ENCODE measurements at places on chromosomes 12 and 14.

GRCh38 chr12:18595412-18595811 is 142.4 kb downstream of the PLCZ1 start:
- no peak for DNase-seq

DNA sequence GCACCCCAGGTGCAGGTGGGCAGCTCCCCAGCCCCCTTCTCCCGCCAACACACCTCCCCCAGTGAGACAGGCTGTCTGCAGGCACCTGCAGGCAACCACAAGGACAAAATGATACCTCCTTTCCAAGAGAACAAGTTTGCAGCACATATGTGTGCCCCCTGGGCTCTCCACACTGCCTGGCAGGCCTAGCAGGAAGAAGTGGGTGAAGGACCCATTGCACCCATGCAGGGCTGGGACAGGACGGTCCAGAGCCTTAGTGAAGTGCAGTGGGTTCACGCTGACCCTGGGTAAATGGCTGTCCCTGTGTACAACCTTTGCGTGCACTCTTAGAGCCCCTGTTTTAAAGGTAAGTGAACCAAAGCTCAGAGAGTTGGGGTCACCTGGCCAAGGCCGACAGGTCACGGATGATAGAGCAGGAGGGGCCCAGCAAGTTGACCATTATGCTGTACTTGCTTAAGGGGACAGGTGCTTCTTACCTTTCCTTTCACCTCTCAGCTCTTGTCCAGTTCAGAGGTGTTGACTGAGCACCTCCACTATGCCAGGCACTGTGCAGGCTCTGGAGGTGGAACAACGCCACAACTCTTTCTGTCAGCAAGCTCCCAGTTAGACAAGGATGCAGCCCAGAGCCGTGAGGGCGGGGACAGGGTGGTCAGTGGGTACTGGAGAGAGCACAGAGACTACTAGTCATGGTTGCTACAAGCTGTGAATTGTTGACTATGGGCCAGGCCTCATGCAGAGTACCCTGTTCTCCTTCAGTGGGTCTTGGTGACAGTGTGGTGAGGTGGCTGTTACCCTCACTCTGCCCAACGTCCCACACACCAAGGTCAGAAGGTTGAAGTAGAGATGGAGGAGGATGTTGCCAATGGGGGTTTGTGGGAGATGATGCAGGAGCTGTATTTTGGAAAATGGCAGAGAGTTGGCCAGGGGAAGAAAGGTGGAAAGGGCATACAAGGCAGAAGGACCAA is 125.9 kb downstream of the PAPOLA start:
- no peak for DNase-seq

- DNase-seq = no peak
These were observed 7.3 kb upstream of the EDDM3B start for GRCh38 chr14:20760950-20761349.

DNA sequence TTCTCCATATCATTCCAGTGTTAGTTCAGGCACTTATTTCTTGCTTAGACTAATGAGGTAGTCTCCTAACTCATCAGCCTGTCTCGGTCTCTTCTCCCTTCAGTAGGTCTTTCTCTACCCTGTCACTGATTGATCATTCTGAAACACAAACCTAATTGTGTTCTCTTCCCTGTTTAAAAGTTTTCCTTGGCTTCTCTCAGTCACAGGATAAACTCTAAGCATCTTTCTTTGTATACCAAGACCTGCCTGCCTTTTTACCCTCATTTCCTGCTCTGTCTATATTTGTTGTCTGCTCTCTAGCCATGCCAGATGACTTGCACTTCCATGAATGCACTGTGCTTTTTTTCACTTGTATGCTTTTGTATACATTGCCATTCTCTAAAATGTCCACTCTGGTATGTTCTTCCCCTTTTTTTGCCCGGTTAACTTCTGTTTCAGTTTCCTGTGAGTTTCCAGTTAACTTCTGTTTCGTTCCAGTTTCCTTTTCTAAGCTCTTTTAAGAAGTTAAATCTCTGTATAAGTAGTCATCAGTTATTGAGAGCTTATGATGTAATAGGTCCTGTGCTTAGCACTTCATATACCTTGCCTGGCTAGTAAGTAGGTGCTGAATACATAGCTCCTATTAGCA is 12.8 kb downstream of the DIP2B start:
- DNase-seq = no peak

DNA sequence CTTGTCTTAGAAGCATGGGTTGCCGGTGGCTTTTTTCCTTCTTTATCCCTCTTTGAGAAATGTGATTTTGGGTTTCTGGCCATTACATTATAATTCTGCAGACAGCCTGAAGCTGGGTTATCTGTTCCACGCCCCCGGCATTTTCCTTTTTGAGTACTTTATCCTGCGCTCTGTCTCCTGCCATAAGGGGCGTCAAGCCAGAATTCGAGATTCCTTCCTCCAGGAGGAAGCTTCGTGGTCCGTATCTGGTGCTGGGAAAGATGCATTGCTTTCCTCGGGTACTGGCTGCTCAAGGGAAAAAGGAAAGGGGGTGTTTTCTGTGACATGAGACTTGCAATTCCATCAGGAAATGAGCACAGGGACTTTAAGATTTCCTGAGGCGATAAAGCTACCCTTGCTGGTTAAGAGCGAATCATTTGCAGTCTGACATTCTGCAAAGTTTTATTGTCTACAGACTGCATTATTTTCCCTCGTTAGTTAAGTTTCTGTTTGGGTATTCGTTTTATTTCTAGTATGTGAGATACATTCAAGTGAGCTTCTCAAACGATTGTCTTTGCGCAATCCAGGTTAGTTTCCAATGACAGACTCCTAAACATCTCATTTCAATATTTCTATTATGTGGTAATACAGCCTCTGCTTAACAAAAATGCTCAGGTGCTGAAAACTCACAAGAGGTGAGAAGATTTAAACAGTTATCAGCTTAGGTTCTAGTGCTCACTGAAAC is 694 bp downstream of the AKAP5 start:
- DNase-seq = peak; percentile 61

GRCh38 chr12:131710464-131711457 is at the start of gene SFSWAP:
Gene SFSWAP, plus strand, starts transcription at chr12:131711090. Its CDS starts 140 bp downstream, at chr12:131711230.
- peak; percentile 84 for DNase-seq

- DNase-seq = no peak
These were observed 337.3 kb upstream of the E2F7 start for GRCh38 chr12:77402716-77403115.

DNA sequence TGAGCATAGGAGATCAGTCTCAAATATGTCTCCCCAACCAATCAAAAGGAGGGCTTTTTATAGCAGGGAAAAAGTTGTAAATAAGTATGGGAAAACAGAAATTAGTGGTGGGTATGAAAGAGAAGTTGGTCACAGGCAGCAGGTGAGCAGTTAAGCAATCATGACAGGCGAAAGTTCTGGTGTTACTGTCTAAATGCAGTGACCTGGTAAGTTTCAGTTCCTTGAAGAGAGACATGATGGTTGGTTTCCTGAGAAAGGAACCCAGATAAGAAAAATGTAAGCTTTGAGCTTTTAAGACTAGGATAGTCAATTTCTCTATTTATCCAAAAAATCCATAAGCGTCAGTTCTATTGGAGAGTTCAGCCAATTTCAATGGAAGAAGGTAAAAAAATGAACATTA is 466.2 kb upstream of the FLRT2 start:
- no peak for DNase-seq

DNA sequence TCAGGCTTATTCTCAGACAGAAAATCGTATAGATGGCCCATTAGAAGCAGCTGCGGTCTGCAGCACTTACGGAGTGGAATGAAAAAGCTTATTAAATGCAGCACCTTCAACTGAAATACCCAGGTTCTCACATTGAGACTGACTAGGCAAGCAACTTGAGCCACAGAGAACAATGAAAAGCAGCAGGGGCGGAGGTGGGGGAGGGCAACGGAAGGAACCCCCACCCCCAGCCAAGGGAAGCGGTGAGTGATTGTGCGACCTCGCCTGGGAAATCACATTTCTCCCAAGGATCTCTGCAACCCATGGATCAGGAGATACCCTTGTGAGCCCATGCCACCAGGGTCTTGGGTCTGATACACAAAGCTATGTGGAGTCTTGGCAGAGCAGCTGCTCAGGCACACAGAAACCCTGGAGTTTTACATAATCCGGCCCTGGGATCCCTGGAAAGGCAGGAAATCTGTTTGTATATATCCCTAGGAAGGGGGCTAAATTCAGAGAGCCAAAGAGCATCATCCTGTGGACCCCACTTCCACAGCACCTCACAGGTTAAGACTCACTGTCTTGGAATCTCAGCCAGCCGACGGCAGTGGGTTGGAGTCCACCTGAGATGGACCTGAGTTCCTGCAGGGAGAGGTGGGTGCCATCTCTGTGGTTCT is 38.1 kb downstream of the PZP start:
- DNase-seq = peak; percentile 48

DNA sequence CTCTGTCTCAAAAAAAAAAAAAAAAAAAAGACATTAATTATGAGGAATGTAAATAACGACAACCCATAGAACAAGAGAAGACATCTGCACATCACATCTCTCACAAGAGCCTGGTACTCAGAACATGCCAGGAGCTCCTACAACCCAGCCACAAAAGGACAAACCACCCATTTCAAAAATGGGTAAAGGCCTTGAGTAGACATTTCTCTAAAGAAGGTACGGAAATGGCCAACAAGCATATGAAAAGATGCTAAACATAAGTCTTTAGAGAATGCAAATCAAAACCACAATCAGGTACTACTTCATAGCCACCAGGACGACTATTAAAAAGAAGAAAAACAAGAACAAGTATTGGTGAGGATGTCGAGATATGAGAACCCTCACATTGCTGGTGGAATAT is 13.3 kb downstream of the AMN start:
- DNase-seq = no peak

GRCh38 chr12:57452937-57453509 is 2.1 kb upstream of the INHBE start:
- DNase-seq = peak; percentile 74

DNA sequence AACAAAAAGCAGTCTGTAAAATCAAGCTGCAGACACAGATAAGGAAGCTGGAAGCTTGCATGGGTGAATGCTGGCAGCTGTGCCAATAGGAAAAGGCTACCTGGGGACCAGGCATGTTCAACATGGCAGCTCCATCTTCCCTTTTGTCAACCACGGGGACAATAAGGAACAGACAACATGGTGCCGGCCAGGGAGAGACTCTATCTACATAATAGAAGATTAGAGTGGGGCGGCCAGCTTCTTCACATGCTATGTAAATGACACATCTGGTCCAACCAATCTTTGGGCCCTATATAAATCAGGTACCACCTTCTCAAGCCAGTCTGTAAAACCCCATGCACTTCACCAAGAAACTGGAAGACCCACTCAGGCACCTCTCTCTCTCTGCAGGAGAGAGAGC is 157.6 kb downstream of the SUDS3 start:
- DNase-seq = no peak

- no peak for DNase-seq
These were observed 21.1 kb downstream of the ZFHX2 start for GRCh38 chr14:23530375-23531055.

DNA sequence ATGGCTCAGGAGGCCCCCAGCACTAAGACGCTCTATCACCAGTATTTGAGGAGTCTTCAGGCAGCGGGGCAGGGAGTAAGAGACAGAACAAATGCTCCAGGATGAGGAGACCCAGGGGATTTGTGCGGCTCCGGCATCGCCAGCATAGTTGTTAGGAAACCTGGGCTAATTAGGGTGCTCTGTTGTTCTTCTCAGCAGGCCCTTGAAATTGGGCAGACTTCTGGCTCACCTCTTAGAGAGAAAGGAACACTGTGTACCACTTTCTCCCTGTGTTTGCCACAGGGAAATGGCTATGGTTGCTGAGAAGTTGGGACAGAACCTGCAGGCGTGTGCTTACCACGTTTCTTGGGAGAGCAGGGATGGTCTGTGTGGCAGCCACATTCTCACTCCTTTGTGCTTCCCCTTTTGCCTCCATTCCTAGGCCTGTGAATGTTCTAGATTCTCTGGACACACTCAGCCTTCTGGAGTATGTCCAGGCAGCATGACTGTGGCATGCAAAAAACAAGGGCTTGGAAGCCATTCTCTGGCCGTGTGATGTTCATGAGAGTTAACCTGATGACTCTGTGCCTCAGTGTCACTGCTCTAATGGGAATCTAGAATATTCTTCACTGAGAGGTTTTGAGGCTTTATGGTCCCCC is 109.0 kb downstream of the CHST11 start:
- DNase-seq = no peak

DNA sequence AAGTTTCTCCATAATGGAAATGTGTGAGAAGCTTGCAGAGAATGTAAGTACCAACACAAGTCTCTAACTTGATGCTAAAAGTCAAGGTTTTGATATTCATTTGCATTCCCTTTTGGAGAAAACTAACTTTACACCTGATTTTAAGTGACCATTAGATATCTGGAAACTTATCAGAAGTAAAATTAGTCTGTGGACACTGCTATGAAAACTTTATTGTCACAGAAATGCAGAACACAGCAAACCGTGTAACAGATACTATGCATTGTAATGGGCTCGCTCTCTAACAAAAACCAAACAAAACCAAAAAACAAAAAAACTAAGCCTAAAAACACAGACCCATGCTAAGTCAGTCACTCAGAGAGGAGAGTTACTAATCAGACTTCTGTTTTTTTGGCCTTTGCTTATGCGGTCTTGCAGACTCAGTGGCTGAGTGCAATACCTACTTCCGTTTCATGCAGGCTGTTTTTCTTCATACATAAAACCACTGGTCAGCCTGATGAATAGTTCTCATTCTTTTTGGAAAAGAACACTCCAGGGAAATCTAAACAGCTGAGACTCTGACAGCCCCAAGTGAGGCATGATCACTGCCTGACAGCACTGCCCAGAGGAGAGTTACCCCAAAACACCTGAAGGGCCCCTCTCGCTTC is 35.7 kb downstream of the NRDE2 start:
- DNase-seq = no peak

GRCh38 chr14:96821501-96821900 is 24.3 kb downstream of the VRK1 start:
- DNase-seq = no peak

DNA sequence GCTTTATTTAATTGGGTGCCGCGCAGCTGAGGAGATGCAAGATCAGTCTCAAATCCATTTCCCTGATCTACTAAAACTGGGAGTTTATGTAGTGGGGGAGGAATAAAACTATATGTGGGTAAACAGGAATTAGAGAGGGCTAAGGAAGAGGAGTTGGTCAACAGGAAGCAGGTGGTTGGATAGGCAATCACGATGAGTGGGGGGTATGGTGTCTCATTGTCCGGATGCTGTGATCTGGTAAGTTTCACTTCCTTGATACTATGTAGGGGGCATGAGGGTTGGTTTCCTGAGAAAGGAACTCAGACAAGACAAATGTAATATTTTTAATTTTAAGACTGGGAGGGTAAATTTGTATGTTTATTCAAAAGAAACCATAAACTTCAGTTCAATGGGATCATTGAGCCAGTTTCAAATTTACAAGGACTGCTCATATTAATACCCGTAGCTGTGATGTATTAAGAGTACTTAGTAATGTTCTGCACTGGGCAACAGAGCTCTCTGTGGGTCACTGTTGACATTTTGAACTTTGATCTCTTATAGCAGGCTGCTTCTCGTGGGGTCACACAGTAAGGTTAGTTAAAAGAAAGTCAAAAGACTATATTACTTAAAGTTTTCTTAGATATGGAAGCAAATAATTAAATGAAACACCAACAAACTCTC is 786.2 kb upstream of the FBXO33 start:
- DNase-seq = no peak

GRCh38 chr14:68000511-68000910 is 180.9 kb downstream of the RAD51B start:
- DNase-seq = no peak

Data from iPS-NIHi11 (cell line).